HEK293T (cell line): ENCODE measurements at places on chromosomes 6 and 20.

- no peak for DNase-seq
Observed at GRCh38 chr6:19879663-19880062, 42.5 kb downstream of the ID4 start.

- DNase-seq: no peak
Observed at GRCh38 chr20:33680686-33681085, 5.5 kb downstream of the E2F1 start.

- peak; percentile 50 for DNase-seq
Observed at GRCh38 chr20:52539891-52540290, 348.3 kb upstream of the ZFP64 start.

- no peak for DNase-seq
Observed at GRCh38 chr20:62002882-62003480, 62.7 kb downstream of the TAF4 start.

DNA sequence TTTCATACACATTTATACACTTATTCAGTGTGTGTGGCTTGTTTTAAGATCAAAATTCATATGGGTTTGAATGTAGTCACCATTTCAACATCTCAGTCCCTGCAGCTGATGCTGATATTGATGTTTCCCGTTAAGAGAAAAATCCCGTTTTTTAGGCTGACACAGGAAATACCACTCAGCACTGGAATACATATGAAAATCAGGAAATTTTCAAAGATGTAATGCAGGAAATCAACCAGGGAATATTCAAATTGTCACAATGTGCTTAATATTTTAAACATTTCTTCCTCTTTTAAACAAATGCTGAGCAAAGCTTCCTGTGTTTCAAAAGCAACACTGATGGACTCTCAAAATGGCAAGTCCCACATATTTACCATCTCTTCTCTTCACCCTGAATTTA lies 94.5 kb upstream of the MARCKS start:
- no peak for DNase-seq

DNA sequence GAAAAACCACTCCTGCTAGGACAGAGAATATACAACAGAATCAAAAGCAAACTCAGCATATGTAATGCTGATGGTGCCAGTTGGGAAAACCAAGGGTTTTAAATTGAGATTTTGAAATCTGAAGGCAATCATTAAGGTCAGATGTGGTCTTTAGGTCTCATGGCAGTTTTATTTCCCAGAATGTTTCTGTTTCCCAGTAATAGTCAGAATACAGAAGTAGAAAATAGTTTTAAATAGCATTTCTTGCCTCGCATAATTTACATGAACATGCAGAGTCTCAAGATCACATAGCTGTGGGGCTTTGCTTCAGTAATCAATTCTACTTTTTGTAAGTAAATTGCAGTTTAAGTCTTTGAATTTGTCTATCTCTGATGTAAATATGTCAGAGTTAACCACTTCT lies 58.1 kb downstream of the RNF144B start:
- DNase-seq: no peak

DNA sequence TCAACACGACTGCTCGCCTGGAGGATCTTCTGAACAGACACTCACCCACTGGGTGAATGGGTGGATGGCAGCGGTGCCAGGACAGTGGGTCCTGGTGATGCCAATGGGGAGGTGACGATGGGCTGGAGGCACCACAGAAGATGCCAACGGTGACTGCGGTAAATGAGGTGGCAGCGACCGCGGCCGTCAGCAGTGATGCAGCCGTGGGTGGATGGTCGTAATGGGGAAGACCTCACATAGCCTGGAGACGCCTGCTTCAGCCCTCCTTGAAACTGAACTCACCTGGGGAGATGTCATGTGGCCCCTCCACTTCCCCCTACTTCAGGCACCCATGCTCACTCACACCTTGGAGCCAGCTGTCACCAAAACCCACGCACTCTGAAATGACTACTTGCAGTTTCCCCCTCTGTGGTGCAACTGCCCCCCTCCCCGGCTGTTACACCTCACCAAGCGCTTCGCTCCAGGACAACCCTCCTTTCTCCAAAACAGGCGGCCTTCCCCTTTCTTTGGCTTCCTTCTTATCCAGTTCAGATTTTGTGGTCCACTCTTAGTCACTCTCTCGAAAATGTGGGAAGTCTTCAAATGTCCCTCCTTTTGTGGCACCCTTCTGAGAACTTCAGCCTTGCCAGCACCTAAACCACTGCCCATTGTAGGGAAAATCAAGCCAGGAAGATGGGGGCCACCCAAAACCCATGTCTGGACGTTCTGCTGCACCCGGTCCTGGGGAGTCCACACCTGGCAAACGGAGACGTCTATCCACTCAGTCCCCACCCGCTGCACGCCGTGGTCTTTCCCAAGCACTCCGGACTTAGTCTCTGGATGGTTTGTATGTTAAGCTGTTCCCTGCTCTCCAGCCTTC lies 10.4 kb upstream of the ABHD16B start:
- DNase-seq: no peak

DNA sequence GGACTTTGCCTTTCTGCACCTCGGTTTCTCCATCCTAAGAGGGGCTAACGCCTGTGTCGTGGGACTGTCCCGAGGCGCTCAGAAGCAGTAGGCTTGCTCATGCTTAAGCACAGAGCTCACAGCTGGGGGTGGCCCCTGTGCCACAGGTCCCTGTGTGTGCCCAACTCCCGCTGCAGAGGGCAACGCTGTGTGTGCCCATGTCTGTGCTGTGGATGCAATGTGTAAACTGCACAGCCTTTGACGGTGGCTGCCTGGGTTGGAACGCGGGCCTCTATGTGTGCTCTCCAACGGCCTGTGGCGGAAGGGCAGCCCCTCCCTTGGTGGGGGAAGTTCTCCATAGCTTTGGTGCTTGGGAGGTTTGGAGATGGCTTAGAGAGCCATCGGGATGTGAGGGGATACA lies 10.7 kb upstream of the GATA5 start:
- DNase-seq: no peak

DNA sequence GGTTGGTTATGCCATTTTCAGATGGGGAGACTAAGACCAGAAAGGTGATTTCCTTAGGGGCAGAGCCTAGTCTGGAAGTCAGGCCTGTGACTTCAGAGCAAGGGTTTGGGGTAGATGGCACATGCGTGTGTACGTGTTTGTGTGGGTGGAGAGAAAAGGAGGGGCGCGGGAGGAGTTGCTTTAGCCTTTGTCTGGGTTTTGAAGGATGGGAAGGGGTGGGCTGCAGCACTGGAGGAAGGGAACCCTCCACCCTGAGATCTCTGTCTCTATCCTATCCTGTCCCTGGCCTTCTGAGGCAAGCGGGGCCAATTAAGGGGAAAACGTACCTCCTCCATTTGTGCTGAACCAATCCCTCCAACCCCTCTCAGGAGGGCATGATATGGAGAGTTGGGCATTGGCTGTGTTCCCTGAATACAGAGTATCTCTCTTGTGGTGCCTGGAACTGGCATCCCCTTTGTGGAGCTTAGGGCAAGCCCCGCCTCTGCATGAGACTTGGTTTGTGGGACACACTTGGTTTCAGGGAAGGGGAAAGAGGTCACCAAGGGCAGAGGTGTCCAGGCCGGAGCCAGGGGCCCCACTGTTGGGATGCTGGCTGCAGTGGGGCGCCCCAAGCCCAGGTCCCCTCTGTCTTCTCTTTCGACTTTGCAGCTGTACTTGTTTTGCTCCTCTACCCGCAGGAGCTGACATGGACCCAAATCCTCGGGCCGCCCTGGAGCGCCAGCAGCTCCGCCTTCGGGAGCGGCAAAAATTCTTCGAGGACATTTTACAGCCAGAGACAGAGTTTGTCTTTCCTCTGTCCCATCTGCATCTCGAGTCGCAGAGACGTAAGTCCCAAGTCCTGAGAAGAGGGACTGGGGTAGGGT lies at the start of gene DBNDD2:
Gene DBNDD2, plus strand, starts transcription at position 507 of the 863 bp plus-strand sequence. Its CDS starts 179 bp downstream, at position 686.
- no peak for DNase-seq

DNA sequence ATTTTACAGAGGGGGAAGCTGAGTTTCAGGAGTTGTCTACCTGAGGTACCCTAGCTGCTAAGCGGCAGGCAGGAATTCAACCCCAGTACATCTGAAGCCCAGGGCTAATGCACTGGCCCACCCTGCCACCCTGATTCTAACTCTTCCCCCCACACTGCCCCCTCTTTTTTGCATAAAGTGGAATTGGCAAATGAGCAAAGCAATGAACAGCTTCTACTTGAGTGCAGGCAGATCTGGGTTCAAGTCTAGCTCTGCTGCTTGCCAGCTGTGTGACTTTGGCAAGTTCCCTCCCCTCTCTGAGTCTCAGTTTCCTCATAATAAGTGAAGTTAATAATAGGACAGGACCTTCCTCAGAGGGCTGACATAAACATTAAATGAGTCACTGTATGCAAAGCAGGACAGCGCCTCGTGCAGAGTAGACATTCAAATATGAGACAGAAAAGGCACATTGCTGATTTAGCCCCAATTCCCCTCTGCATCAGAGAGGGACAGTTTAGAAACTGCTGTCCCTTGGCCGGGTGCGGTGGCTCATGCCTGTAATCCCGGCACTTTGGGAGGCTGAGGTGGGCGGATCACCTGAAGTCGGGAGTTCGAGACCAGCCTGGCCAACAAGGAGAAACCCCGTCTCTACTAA lies 4.7 kb downstream of the ADA start:
- DNase-seq: no peak

DNA sequence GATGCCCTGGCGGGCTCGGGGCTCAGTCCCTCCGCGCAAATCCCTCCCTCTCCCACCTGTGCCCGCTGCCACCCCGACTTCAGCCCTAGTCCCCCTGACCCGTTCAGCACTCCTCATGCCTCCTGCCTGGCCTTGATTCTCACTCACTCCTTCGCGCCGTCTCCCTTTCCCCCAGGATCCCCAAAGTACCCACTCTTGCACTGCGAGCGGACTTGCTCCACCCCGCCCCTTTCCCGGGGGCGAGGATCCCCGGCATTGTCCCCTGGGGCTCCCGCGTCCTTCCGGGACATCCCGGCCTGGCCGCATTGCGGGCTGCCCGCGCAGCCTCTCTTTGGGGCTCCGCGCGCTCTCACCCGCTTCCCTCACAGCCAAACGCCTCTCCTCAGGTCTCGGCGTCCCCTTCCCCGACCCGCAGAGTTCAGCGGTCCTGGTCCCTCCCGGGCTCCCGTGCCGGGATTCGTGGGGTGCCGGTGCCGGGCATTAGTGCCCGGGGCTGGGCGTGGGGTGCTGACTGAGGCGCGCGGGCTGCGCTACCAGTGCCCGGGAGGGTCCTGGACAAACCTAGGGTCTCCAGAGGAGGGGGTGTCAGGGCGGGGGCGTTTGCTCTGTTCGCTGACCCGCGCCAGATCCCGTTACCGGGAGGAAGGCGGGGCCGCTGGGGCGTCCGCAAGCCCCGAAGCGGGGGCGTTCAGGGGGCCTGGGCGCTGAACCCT lies 45.5 kb upstream of the SUPT3H start:
- no peak for DNase-seq

DNA sequence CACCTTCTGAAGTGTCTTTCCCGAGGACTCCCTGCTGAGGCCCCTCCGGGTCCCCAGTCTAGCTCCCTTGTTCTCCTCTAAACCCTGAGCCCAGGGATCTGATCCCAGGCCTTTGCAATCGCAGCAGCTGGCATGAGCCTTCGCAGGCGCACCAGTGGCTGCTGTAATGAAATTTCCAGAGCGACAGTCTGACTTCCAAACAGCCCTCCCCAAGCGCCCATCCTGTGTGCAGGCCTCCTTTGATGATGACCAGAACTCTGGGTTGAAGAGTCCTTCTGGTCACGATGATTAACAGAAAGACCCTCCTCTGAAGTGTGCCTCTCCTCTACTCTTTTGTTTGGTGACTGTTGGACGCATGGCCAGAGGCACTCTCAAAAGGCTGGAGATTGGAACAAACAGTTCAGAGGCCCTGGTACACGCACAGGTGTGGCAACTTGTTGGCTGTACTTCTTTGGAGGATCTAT lies 89.1 kb upstream of the MPC1 start:
- no peak for DNase-seq

- no peak for DNase-seq
Observed at GRCh38 chr20:13813910-13814309, 29.1 kb downstream of the NDUFAF5 start.

DNA sequence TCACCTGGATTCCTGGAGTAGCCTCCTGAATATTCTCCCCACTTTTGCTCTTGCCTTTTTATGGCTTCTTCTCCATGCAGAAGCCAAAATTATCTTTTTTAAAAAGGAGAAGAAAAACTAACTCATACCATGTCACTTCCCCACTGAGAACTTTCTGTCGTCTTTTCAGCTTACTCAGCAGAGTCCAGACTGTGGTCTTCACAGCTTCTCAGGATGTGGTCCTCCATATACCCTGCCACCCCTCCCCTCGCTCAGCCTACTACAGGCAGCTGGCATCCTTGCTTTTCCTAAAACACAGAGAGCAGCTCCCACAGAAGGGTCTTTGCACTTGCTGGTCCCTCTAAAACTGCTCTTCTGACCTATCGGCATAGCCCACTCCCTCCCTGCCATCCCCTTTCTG lies 89.4 kb upstream of the ISM1 start:
- DNase-seq: no peak

- DNase-seq: no peak
Observed at GRCh38 chr6:958488-958887, 265.5 kb upstream of the EXOC2 start.

DNA sequence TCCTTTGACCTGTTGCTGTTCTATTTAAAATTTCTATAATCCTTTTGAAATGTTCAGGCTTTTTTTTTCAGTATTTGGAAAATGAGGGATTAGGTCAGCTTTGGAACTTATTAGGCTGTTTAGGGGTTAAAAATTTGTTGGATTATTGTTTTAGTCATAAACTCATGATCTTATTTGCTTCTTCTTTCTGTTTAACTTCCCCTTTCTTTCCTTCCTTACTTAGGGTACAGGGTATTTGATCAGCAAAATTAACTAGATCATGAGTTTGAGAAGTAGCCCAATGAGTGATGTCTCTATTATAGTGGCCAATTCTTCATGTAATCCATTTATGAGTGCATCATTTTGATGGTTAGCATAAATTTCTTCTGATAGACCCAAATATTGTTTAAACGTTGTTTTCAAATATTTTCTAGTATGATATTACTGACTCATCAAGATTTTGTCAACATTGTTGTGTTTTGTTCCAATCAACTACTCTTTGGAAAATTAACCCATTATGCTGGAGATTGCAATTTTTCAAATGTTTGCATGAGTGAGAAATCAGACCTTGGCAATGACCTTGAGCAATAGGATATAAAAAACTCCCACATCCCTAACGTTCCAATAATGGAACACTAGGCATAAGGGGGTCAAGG lies 94.4 kb downstream of the OTOR start:
- DNase-seq: no peak

- no peak for DNase-seq
Observed at GRCh38 chr6:20542927-20543602, 8.8 kb downstream of the CDKAL1 start.
